LoVo (cell line): ENCODE measurements at places on chromosomes 1 and 21.

DNA sequence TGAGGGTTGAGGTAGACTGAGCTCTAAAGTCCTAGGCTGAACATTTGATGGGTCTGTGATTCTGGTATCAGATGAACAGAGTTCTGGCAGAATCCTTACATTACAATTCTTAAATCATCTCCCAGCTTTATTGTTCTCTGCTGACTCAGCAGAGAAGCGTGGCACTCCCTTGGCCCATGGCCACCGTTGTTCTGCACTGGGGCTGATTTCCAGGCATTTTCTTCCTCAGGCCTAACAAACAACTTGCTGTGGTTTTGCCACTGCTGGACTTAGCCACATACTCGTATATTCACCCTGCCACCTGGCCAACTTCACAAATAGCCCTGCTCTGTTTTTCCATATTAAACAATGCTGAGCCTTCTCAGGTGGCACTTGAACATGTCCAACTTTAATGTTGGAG is 223.2 kb downstream of the TNR start:
- DNase-seq, result no peak

DNA sequence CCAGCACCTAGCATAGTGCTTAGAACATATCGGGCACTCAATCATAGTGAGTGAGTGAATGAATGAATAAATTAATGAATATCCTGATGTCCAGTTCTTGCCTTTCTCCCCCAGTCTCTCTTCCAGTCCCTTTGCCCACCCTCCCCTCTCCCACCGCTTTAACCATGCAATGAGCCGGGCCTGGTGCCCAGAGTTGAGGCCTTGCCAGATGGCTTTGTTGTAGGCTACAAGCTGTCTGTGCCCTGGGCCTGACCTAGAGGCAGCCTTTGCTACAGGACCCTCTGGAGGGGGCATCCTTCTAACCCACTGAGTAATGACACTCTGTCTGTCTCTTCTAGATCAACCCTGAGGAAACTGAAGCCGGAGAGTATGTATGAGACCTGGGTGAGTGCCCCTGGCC is 6.9 kb downstream of the CASQ1 start:
- no peak for DNase-seq

- DNase-seq, result no peak
These were observed 119.2 kb downstream of the EDEM3 start for GRCh38 chr1:184635347-184635979.

DNA sequence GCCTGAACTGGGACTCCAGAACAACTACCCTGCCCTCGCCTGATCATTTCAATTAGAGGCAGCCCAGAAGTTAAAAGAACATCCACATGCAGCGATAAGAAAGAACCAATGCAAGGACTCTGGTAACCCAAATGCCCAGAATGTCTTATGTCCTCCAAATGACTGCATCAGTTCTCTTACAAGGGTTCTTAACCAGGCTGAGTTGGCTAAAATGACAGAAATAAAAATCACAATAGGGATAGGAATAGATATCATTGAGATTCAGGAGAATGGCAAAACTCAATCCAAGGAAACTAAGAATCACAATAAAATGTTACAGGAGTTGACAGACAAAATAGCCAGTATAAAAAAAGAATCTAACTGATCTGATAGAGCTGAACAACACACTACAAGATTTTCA is 80.1 kb upstream of the PTGFR start:
- no peak for DNase-seq

DNA sequence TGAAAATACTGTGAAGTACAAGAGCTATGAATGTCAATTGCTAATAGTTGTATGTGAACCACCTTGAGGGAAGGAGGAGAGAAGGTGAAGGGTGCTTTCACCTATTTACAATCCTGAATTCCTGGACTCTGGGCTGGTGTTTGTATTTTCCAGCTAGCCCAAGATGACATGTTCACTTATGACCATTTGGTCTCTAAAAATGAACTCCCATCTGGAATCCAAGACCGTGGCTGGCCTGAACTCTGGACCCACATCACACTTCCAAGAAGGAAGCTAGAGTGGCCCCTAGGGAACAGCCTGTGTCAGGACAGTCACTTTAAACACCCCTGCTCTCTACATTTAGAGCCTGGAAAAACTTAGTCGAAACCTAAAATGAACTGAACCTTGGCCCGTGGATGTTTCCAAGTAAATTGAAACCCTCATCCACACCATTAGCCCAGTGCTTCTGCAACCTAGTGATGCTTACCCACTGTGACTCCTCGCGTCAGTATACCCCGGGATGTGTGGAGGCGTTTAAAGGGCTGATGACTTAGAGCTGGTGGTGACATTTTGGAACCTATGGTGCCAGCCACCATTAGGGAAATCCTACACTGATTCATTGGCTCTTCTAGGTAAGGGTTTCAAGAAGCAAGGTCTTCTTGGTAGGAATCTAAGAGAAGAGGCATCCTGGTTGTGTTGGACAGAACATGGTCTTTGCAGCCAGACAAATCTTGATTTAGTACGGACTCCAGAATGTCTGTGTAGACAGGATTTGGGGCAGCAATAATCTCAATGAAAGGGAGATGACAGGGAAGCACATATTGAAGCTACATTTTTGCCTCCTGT is 171.5 kb upstream of the IRF2BP2 start:
- DNase-seq, result peak; percentile 37

- no peak for DNase-seq
These were observed 441.0 kb upstream of the PRMT6 start for GRCh38 chr1:106615473-106615872.

DNA sequence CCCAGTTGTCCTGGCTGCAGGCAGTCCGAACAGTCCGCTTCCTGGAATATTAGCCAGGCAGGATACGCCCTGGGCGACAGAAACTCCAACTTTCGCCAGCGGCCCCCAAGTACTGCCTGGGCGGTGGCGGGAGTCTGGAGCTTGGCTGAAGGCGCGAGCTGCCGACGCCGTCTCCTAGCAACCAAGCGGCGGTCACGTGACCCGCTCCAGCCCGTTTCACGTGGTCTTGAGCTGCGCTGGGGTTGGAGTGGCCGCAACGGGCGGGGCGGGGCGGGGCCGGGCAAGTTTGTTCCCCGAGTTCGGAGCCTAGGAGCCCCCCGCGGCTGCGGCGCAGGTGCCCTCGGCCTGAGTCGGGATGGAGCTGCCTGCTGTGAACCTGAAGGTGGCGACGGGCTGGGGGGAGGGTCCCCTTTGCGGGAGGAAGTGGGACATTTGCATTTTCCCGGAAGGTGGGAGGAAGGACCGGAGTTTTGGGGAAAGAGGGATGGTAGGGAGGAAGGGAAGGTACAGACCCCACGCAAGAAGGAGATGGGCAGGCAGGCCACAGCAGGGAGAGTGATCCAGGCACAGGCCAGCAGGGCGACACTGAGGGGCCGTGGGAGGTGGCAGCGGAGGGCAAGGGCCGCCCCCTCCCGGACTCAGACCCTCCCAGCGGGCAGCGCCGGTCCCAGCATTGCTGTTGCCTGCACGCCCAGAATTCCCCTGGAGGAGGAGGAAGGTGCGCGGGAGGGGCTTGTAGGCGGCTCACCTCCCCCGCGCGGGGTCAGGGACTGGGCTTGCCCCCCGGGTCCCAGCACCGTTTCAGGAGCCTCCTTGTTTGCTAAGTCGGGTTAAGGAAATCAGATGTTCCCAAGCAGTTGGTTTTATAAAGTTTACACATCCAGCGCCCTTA is at the start of gene AGTRAP:
Gene AGTRAP (plus strand): TSS at position 283 of the 892 bp plus-strand sequence. CDS start 73 bp downstream, at position 356.
- peak; percentile 91 for DNase-seq

DNA sequence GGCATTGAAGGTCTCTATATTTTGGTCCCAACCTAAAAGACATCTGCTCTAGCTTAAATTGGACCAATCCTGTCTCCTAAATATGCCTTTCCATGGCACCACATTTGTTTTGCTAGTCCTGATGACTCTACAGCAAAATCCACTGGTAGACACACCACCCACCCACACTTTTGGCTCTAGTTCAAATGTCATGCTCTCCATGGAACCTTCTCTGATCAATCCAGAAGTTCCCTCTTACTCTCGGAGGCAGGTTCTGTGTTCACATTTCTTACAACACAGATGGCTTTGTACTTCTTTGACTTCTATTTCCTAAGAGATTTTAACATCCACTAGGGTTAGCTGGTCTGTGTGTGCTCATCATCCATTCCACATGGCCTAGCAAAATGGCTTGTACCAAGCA is 151.3 kb downstream of the APP start:
- DNase-seq, result no peak

GRCh38 chr21:42037516-42037915 is 27.4 kb upstream of the ZBTB21 start:
- DNase-seq, result no peak

DNA sequence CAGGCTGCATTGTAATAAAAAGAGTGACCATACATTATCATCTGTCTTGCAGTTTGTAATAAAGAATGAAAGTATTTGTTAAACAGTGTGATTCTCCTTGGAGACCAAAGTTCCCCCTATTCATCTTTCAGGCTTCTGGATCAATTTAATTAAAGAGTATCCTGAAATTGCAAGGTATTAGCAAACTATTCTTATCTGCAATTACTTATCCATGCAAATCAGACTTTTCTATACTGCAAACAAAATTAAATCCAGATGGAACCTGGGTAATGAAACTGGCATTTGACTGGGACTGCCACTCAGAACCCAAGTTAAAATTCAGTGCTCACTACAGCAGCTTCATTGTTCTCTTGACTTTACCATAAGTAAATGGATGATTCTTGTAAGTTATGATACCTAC is 37.1 kb downstream of the JAK1 start:
- DNase-seq, result no peak

DNA sequence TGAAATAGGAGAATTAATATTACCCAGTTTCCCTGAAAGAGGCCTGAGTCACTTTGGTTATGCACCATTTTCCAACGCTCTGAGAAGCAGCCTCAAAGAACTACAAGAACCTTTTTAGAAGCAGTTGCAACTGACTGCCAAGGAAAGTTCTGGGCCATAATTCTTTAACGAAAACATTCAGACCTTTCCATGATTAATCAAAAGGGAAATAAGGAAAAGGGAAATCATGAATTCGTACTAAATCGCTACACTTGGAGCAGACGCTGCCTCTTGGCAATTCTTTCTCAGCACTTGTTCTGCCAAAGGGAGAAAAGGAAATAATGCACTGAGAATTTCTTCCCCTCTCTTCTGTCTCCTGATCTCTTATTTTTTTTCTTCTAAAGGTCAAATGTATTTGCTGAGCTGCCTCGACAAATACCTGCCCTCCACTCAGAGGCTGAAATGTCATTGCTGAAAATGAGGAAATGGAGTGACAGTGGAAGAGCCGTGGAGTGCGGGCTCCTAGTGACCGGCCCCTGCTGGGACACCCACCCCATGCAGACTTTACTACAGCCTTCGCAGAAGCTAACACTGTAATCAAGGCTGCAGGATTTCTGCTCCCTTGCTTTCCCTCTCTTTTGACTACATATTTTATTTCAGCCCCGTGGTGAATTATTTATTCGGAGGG is 67.9 kb upstream of the GALNT2 start:
- DNase-seq, result no peak

GRCh38 chr1:32701421-32701911 is 1.1 kb downstream of the SYNC start:
- DNase-seq, result no peak

- DNase-seq, result no peak
These were observed 178.7 kb downstream of the CYYR1 start for GRCh38 chr21:26394341-26394740.

DNA sequence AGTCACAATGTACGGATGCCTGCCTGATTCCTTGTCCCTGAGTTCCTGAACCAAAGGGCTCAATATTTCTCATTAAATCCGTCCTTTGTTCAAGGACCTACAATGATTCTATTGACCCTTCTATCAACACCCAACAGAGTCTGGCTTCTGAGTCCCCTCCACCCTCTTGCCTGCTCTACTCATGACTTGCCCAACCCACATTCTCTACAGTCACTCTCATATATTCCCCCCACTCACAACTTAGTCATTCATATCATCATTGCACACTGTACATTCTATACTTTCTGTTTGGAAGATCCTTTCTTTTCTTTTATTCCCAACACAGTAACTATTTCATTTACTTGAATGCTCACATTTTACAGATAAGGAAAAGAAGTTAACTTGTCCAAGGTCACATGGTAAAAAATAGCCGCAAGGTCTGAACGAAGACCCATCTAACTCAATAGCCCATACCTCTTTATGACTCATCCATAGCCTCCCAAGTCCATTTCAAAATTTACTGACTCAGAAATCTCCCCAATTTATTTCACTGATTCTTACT is 3.6 kb downstream of the OTUD7B start:
- DNase-seq, result no peak

DNA sequence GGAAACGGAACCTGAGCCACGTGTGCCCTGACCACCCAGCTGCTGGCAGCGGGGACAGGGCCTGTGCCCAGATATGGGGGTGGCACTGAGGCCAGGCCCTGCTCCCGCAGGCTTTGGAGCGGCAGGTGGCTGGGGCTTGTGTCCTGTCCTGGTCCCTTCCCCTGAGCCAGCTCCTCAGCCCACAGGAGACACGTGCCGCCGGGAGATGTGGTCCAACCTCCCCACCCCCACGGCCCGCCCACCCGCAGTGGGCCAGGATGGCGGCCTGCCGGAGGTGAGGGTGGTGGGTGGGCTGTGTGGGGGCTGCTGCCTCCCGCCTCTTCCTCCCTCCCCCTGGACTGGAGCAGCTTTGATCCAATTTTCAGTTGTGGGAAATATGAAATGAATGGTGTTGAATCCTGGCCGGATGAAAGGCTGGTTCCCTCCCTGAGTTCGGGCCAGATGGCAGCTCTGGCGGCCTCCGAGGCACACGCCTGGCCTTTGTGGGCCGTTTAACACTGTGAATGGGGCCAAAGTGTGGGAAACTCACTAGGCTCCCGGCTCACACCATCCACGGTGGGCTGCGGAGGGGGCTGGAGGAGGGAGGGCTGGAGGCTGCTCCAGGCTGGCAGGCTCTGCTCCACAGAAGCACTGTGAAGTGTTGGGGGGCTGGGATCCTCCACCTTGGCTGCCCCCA is 2.6 kb upstream of the HES5 start:
- no peak for DNase-seq

- DNase-seq, result no peak
These were observed 50.6 kb downstream of the L1TD1 start for GRCh38 chr1:62245201-62245600.

DNA sequence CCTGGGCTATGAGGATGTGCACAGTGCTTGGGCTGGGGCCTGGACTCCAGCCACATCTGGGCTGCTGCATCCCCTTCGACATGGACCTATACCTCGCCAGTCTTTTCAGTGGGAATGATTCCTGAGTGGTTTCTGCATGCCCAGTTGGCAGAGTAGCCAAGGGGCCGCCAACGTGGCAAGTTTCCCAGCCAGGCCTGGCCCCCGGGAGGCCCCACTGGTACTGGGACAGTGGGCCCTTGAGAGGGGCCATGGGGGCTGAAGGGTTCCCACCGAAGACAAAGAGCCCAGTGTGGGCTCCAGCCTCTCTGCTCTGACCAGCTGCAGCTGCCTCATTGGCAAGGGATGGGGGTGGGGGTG is 15.4 kb downstream of the RAP1GAP start:
- no peak for DNase-seq

DNA sequence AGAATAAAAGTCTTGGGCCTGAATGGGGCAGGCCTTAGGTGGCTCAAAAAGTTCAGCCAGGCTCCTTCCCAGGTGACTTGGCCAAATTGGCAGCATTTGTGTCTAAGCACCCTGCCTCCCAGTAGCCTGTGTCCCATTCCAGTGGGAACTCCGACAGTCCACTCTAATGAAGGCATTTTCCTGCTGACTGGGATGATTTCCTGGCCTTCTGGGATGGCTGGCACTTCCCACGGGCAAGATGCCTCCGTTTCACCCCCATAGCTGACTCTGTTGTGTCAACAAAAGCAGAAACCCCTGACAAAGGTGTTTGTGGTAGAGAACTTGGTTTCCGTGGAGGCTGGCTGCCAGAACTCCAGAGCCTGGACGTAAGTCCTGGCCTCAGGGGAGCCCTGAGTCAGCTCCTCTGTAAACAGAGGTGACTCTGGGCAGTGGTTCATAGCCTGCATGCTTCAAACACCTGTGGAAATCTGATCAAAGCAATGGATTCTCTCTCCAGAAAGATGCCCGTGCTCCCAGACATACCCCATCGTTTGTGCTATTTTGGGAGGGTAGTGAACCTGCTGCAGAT is 36.6 kb downstream of the WNT3A start:
- peak; percentile 34 for DNase-seq
